ENCODE measurements at places on chromosomes 12 and 14. TPM values are rescaled to one million over a fixed set of nuclear protein-coding genes. Genes with fewer than 3 reads are reported as not detected.

SPTSSA gene
- 14.9 TPM for total RNA-seq

DNA sequence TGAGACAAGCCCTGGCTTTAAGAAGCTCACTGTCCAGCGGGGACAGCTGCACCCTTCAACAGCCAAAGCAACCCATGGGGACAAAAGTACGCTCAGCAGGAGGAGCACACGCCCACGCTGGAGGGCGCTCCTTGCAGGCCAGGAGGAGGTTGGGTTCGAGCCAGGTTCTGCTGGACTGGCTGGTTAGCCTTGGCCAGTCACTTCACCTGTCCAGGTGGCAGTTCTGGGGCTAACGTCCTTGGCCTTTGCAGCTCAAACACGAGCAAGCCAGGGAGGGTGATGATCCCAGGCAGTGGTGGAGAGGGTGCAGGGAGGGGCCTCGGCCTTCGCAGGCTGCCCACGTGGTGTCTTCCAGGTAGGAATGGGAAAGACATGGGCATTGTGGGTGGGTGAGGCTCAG lies 13.1 kb downstream of the CHGA start:
- no peak for DNase-seq

- no peak for DNase-seq
Measured at GRCh38 chr14:74265301-74265965, 26.2 kb downstream of the VSX2 start.

GRCh38 chr12:58873496-58873895 lies 46.8 kb downstream of the LRIG3 start:
- no peak for DNase-seq

DNA sequence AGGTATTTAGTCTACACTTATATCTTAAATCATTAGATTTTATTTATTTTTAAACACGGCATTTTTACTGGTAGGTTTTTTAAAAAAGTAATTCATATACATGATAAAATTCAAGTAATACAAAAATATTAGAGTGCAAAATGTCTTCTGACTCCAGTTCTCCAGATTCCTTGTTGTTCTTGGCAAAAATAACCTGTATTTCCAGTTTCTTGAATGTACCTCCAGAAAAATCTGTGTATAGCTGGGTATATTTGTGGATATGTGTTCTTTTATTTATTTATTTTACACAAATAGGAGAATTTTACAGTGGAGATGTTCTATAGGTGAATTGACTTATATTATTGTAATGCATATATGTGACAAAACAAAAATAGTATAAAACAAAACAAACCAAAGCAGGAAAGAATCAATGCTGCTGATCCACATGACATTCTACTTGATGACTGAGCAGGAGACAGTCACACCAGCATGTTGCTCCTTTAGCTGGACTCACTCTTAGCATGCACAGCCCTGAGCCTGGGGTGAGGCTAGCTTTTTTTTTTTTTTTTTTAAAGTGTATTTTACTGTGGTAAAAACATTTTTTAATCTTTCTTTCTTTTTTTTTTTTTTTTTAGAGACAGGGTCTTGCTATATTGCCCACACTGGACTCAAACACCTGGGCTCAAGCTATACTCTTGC lies 42.2 kb upstream of the SLC38A2 start:
- no peak for DNase-seq

GRCh38 chr12:77324763-77325468 lies 259.5 kb upstream of the E2F7 start:
- no peak for DNase-seq

GRCh38 chr12:24945845-24946244 lies 3.1 kb downstream of the BCAT1 start:
- no peak for DNase-seq
